ENCODE measurements at places on chromosomes 2 and 18.

- no peak for DNase-seq
Measured at GRCh38 chr2:99695130-99695943, 205.5 kb upstream of the REV1 start.

GRCh38 chr2:28277466-28277865, 115.2 kb upstream of the FOSL2 start:
- DNase-seq, result no peak

DNA sequence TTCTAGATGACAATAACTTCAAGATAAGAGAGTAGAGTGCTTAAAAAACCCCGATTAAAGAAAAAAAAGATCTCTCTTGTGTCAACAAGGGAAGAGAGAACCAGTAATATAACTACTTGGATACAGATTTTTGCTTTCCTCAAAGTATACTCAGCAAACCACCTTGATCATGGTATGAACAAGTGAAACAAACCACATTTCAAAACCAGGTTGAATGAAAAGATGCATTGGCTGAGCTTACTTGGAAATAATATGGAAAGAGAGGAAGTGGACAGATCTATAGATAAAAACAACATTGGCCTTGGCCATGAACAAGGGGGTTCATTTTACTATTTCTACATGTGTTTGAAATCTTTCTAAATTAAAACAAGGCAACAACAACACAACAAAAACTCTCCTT, 50.1 kb downstream of the ATP8B1 start:
- no peak for DNase-seq

DNA sequence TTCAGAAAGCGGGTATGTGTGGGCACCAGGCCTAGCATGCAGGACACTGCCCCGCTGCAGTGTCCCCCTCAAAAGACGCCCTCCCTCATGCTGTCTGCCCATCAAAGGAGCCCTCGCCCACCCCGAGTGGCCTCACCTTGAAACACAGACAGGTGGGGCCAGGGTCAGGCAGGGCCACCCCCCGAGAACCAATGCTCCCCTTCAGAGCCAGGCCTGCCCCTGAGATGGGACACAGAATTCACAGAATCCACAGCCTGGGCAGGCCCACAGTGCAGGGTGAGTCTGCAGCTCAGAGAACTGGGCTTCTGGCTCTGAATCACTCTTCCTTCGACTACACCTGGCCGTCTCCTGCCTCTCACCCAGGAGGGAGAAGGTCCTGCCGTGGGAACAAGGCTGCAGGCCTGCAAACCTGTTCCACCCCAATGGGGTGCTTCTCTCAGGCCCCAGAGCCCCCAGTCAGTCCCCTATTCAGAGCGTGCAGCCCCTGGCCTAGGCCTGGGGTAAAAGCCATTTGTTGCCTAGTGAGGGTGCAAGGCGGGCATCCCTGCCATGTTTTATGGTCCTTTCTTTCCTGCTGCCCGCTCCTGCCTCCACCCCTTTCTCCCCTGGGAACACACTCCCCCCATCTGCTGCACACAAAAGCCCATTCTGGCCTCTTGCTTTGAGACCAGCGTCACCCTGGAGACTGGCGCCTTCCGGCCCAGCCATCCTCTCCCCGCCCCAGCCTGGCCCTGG, 11.3 kb upstream of the ARHGEF4 start:
- DNase-seq, result no peak

DNA sequence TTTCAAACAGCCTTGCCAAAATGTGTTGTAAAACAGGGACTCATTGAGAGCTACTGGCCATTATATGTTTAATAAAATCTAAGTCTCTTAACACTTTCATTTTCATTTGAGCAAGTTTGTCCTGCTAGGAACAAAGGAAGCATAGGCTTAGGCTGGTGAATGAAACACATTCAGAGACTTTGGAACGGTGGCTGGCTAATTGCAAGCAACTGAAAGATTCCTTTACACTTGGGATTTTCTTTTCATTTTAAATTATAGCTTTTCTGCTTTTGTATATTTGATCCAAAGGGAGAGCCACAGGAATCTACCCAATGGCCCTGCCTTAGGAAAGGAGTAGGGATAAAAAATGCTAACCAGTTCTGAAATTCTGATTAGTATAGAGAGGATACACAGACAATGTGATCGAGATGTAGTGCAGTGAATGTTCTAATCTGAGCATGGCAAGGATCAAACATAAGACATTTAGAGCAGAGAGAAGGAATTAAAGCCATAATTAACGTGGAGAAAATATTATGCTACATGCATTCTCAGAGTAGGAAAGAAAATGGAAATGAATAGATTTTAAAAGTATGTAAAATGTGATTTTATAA, 911.4 kb upstream of the SLC39A10 start:
- DNase-seq, result no peak

DNA sequence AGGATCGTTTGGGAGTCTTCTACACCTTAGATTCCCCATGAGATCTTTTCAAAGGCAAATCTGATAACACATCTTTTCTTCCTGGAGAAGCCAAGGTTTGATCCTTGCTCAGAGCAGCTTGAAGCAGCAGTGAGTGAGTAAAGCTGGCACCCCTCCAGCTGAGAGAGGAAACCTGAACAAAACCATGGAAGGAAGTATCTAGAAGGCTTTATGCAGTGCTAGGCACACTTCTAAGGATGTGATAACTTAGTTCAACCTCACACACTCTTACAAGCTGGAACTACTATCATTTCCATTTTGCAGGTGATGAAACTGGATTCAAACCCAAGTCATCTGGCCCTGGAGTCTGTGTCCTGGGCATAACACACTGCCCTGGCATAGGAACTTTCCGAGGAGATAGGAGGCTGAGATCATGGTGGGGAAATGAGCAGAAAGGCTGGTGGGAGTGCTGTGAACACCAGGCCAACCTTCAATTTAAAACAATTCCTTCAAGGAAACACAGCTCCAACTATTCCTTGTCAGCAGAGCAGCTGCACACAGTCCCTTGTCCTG, 71.2 kb downstream of the CTAGE1 start:
- DNase-seq, result no peak

Measured in stimulated activated naive CD8-positive, alpha-beta T cell treated with anti-CD3 and anti-CD28 coated beads, Interleukin-15, Interleukin-2, amounts not matched to agents 100 U/mL and 50 U/mL, for 24 hours (primary cell).